NCI-H226 (cell line): ENCODE measurements at places on chromosomes 12 and 14.

DNA sequence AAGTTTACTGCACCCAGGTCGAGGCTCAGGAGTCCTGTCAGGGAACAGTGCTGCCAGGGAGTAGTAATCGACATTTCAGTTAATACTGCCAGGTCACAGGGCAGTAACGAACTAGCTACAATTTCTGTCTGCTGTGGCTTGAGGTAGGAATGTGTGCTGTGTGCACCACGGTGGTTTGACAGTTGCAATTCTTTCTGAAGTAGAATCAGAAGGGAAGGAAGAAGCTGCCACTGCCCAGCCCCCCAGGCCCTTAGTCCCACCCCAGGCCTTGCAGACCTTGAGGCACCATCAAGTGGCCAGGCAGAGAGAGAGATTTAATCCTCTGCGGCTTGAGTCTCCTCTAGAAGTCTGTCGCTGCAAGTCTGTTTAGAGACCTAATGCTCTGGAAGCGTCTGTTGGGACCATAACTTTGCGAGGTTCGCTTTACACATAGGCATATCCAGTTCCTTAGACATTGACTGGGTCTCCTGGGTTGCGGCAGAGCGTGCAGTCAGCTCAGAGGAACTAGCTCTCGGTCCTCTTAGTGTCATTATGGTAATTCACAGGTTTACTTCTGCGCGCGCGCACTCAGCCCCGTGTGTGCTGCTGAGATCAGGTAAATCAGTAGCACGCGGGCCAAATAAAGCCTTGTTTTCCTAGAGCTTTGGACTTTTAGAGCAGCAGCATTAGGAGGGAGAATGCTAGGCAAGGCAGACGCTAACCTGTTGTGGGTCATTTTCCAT lies 9.8 kb downstream of the NKX2-1 start:
- DNase-seq = no peak

GRCh38 chr14:87049950-87050349 lies 943.0 kb downstream of the GALC start:
- no peak for DNase-seq

- no peak for DNase-seq
Observed at GRCh38 chr14:57246933-57247657, 21.6 kb downstream of the EXOC5 start.

- DNase-seq = no peak
Observed at GRCh38 chr14:105337433-105337832, 22.9 kb downstream of the PACS2 start.

DNA sequence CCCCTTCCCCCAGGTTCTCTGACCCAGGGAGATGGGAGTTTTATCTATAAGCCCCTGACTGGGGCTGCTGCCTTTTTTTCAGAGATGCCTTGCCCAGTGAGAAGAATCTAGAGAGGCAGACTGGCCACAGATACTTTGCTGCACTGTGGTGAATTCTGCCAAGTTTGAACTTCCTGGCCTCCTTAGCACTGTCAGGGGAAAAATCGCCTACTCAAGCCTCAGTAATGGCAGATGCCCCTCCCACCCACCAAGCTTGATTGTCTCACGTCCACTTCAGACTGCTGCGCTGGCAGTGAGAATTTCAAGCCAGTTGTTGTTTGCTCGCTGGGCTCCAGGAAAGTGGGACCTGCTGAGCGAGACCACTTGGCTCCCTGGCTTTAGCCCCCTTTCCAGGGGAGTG lies 31.7 kb downstream of the KLRK1 start:
- no peak for DNase-seq

DNA sequence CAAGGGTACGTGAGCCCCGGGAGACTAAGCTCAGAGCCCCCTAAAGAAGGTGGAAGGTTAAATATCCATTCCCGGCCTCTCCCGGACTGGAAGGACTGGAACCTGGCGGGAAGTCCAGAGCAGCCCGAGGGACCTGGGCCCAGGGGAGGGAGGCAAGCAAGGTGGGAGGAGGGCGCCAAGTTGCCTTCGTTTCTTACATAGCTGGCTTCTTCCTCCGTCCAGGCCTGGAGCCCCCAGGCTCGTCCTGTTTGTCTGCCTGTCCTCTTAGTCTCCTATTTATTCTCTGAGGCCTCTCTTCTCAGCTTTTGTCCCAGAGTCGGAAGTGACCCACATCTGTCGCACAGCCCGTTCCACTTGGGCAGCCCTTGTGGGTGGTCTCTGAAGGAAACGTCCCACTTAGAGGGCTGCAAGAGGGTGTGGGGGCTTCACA lies 745 bp downstream of the PCK2 start:
- no peak for DNase-seq

DNA sequence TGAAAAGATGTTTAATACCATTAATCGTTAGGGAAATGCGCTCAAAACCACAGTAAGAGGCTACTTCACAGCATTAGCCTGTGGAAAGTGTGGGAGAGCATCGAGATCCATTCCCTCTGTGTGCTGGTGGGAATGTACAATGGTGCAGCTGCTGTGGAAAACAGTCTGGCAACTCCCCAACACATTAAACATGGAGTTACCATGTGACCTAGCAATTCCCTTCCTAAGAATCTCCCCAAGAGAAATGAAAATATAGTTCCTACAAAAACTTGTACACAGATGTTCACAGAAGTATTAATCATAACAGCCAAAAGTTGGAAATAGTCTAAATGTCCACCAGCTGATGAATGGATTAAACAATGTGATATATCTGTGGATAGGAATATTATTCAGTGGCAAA lies 23.8 kb downstream of the MLXIP start:
- DNase-seq = no peak
